ENCODE measurements at places on chromosomes 6 and 20.

DNA sequence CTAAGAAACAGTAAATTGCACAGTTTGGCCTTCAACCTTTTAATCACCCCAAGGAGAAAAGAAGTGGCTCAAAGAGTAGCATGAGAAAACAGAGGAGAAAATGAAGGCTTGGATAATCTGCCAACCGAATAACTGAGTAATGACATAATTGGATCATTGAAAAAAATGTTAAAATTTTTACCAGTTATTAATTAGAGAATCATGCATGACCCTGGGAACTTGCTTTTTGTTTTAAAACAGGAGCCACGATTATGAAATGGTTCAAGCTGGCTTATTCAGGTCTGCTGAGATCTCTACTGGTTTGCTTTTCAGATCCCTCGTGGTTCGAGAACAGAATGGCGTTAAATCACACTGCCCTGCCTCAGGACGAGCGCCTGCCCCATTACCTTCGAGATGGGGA, at the start of gene OPN5:
TSS of gene OPN5 (plus strand) at position 301 of the 400 bp plus-strand sequence. CDS start at position 336, 35 bp downstream.
- DNase-seq, result no peak

DNA sequence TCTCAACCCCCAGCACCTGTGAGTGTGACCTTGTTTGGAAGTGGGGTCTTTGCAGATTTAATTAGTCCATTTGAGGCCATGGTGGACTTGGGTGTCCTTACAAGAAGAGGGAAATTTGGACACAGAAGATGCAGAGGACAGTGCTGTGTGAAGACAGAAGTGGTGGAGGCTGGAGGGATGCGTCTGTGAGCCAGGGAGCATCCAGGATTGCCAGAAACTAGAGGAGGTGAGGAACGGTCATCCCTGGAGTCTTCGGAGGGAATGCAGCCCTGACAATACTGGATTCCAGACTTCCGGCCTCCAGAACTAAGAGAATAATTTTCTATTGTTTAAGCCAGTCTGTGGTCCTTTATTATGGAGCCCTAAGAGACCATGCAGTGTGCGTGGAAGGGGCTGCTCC, 22.9 kb upstream of the NPBWR2 start:
- DNase-seq, result no peak

DNA sequence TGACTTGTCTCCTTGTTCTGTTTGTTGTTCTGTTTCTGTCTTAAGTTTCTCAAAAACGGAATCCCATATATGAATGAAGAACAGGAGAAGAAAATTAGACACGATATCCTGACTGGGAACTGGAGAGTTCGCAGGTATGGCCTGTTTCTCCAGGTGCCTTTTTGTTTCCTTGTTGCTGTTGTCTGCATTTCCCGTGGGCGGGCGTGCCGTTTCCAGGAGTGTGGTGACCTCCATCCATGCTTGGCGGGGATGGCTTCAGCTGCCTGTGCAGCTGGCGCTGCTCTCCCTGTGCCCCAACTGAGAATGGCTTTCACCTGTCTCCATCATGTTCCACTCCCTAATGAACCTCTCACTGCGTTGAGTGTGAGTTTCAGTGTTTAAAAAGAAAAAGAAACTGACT, 4.4 kb downstream of the PNLDC1 start:
- no peak for DNase-seq

DNA sequence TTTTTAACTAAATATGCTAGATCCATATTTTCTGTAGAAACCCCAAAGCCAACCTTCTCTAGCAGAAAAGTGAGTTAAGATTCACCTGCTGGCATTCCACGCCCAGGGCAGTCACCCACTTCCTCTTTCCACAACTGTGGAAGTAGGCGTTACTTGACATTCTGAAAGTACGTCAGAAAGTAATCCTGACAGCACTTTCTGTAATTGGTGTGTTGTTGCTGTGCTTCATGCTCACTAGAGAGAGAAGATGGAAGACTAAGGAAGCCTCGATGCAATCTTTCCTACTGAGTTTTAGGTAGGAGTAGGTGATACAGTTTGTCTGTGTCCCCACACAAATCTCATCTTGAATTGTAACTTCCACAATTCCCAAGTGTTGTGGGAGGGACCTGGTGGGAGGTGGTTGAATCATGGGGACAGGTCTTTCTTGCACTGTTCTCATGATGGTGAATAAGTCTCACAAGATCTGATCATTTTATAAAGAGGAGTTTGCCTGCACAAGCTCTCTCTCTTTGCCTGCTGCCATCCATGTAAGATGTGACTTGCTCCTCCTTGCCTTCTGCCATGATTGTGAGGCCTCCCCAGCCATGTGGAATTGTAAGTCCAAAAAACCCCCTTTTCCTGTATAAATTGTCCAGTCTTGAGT, 101.1 kb downstream of the MAP3K7 start:
- DNase-seq, result no peak

GRCh38 chr6:44662461-44663121, 275.1 kb downstream of the CDC5L start:
- DNase-seq, result no peak

DNA sequence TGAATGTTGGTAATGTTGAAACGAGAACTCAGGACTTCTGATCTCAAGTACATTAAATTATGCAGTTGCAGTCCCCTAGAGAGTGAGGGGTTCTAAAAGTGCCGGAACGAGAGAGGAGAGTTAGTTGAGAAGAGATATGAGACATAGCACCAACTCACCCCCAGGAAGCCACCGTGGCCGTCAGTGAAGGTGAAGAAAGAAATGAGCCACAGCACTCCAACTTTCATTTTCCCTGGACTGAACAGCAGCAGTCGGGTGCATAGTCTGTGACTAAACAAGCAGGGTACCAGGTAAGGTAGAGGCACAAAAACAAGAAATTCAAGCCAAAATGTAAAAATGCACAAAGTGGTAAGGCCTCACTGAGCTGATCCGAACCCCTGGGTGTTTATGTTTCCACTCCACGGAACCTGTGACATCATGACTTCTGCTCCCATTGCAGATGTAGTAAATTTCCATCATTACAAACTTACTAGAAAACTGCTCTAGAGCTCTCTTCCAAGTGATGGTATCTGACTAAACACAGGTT, 13.2 kb downstream of the ADGRF1 start:
- DNase-seq, result no peak

DNA sequence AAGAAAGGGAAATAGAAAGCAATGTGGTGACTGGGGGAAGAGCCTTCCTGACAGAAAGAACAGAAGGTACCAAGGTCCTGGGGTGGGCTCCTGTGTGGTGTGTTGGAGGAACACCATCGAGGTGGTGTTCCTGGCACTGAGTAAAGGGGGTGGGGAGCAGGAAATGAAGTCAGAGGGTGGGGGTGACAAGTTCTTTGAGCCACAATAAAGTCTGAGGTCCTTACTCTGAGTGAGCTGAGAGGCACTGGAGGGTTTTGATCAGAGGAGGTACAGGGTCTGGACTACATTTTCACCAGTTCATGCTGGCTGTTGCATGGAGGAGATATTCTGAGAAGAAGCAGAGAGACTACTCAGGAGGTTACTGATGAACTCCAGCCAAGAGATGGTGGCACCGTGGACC, 198.2 kb downstream of the GMPR start:
- no peak for DNase-seq

GRCh38 chr6:24064106-24064505, 61.9 kb upstream of the NRSN1 start:
- DNase-seq, result no peak

- DNase-seq, result no peak
Observed at GRCh38 chr20:49856904-49857303, 44.3 kb downstream of the SLC9A8 start.

DNA sequence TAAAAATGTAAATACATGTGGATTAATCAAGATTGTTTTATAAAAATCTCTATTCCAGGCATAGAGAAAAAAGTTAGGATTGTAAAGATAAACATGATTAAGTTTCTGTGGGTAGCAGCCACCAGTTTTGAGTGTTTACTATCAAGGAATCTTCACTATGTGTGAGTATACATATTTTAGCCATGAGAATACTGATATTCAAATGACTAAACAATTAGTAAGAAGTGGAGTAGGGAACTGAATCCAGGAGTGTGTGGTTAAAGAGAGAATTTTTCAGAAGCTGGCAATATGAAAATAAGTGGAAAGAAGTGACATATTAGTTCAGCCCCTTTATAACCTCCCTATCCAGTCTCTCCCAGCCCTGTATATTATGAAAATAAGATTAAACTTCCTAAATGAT, 10.3 kb downstream of the ELOVL2 start:
- no peak for DNase-seq

DNA sequence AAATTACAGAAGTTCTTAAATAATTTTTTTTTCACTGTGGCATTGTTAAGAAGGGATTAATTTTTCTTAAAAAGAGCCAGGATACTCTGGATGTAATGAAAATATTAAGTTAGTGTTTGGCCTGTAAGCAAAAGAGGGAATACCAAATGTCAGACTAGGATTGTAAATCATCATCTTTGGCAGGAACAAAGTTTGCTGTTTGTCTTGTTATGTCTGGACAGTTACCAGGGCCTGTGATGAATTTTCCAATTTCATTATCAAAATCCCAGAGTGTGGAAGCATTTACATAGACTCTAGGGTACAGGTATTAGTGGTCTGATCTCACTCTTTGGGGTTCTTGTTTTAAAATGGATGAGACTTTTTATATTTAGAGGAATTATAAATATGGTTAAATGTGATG, 26.1 kb downstream of the CEP57L1 start:
- DNase-seq, result no peak

DNA sequence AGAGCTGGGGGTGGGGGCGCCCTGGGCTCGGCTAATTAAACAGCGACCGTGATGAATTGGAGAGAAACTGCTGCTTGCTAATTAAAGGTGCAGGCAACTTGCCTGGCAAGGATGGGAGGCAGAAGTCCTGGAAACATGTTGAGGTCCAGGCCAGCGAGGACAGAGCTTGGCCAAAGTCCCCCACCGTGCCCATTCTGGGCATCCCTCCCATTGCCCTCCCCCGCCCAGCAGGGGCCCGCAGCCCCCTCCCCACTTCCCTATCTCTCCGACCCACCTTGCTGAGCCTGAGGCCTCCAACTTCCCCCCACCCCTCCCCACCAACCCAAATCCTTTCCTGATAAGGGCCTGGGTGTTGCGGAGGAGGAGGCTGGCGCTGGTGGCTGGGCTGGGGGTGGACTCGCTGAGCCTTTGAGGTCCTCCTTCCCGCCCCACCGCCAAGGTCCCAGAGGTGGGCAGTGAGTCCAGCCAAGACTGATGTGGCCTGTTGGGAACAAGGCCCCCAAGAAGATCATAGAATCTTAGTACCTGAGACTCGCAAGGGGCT, 23.3 kb downstream of the C20orf203 start:
- no peak for DNase-seq

DNA sequence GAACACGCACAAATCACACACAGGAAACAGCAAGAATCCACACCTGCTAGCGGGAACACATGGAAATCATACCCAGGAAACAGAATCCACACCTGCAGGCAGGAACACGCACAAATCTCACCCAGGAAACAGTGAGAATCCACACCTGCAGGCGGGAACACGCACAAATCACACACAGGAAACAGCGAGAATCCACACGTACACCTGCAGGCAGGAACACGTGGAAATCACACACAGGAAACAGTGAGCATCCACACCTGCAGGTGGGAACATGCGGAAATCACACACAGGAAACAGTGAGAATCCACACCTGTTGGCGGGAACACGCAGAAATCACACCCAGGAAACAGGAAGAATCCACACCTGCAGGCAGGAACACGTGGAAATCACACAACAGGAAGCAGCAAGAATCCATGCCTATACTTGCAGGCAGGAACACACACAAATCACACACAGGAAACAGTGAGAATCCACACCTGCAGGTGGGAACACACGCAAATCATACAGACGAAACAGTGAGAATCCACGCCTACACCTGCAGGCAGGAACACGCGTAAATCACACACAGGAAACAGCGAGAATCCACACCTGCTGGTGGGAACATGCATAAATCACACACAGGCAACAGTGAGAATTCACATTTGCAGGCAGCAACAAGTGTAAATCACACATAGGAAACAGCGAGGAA, 108.6 kb downstream of the DLL1 start:
- no peak for DNase-seq

DNA sequence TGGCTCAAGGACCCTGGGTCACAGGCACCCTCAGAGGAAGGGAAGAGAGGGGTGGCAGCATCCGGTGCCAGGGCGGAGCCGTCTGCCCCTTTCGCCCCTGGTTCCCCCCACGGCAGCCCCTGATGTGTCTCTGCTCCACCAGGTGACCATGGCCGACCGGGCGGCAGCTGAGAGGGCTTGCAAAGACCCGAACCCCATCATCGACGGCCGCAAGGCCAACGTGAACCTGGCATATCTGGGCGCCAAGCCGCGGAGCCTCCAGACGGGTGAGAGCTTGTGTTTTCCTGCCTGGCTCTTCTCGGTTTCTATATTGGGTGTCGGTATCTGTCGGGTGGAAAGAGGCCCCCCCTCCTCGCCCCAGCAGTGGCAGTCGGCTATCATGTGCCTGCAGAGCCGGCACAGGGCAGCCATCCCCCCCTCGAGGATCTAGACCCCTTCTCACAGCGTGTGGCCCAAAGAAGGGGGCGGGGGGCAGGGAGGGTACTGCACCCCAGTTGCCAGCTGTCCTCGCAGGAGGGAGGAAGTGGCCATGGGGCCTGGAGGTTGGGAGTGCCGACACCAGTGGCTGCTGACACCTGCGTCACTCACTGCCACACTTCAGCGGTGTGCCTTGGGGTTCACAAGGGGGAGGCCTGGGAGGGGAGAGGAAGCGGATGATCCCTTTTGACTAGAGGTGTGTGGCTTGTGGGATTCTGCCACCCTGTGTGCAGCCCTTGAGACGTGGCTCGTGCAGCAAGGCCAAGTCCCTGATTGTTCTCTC, 1.5 kb downstream of the RBM38 start:
- DNase-seq, result peak; percentile 59

DNA sequence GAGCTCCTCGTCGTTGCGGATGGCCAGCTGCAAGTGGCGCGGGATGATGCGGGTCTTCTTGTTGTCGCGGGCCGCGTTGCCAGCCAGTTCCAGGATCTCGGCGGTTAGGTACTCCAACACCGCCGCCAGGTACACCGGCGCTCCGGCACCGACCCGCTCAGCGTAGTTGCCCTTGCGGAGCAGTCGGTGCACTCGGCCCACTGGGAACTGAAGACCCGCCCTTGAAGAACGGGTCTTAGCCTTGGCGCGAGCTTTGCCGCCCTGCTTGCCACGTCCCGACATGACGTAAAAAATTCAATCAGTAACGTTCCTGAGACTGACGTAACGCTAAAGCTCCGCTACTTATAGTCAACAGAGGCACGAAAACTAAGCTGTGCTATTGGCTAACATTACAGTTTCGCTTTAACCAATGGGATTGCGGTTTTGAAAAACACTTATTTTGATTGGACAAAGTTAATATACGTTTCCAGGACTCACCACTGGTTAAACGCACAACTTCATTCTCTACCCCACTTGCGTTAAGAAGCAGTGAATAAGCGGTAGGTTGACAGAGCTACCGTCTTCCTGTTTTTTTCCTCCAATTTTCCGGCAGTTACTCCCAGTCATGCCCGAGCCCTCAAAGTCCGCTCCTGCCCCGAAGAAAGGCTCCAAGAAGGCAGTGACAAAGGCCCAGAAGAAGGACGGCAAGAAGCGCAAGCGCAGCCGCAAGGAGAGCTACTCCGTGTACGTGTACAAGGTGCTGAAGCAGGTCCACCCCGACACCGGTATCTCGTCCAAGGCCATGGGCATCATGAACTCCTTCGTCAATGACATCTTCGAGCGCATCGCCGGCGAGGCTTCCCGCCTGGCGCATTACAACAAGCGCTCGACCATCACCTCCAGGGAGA, 73.9 kb downstream of the OR2B2 start:
- DNase-seq, result peak; percentile 85

Measured in hematopoietic multipotent progenitor cell (in vitro differentiated cells).